Activated naive CD4-positive, alpha-beta T cell treated with anti-CD3 and anti-CD28 coated beads, Interleukin-2, amount 50 U/mL, for 16 hours (primary cell): ENCODE measurements at places on chromosomes 2 and 18.

GRCh38 chr2:186546846-186547245 lies 43.0 kb upstream of the ITGAV start:
- DNase-seq: no peak

GRCh38 chr2:145875016-145875415 lies 1355.1 kb upstream of the ZEB2 start:
- no peak for DNase-seq

GRCh38 chr2:105383432-105384166 lies 15.3 kb downstream of the FHL2 start:
- DNase-seq: no peak

GRCh38 chr18:48138210-48138609 lies 207.8 kb upstream of the SMAD2 start:
- DNase-seq: no peak
